ENCODE measurements at places on chromosomes 3 and 15.

- no peak for DNase-seq
Observed at GRCh38 chr3:31575448-31575847, 42.7 kb downstream of the STT3B start.

DNA sequence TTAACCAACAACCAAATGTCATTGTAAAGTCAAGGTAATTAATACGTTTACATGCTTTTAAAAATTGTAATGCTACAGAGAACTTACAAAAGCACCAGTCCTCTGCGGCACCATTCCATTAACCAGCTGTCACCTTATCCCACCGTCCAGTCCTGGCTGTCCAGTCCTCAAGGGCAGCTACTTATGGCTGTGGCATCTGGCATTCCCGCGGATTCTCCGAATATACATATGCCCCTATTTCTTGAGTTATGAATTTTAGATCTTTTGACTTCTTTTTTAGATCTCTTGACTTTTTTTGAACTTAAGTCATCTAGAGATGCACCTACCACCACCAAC lies 382 bp upstream of the POMGNT2 start:
- DNase-seq, result no peak

- DNase-seq, result no peak
Observed at GRCh38 chr3:187342255-187342654, 25.9 kb upstream of the RTP4 start.

DNA sequence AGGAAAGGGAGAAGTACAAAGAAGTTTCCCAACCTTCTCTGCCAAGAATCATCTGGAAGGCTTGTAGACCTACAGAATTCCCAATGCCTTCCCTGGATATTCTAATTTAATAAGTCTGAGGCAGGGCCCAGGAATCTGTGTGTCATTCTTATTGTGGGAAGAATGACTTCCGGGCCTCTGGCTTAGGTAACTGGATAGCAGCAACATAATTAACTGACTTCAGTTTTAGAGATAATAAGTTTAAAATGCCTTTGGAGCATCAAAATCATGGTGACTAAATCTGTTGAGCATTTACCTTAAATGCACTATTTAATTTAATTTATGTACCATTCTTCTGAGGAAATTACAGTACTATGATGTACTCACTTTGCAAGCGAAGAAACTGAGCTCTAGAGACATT lies 44.3 kb upstream of the TM4SF1 start:
- no peak for DNase-seq

GRCh38 chr3:82743196-82743595 lies 981.8 kb upstream of the GBE1 start:
- no peak for DNase-seq

- DNase-seq, result no peak
Observed at GRCh38 chr15:32029862-32030781, at the start of gene CHRNA7. Gene CHRNA7, plus strand, starts transcription at chr15:32030515. Its CDS starts 80 bp downstream, at chr15:32030595.

- DNase-seq, result no peak
Observed at GRCh38 chr3:13044496-13045240, 28.6 kb downstream of the IQSEC1 start.

DNA sequence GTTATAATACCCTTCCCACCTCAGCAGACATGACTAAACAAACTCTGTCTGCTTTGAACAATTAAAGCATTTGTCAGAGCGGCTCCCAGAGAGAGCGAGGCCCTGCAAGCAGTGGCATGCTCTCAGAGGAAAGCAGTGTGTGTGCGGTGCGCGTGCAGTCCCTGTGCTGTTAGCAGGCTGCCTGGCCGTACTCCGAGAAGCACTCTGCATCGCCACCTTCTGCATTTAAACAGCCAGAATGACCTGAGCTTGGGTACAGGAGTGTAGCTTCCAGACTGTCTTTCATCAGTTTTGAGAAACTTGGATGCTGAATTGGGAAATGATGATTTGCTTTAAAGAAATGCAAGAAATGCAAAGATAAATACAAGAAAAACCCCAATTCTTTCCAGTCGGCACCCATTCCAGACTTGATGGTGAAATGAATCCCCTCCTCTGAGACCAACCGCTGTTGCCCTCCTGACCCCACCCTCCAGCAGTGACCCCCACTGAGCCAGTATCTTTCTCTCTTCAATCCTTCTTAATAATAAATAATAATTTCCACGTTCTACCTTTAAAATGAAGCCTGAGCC lies 113.5 kb downstream of the VGLL4 start:
- peak; percentile 80 for DNase-seq

GRCh38 chr3:195171093-195171873 lies 99.7 kb downstream of the XXYLT1 start:
- no peak for DNase-seq

DNA sequence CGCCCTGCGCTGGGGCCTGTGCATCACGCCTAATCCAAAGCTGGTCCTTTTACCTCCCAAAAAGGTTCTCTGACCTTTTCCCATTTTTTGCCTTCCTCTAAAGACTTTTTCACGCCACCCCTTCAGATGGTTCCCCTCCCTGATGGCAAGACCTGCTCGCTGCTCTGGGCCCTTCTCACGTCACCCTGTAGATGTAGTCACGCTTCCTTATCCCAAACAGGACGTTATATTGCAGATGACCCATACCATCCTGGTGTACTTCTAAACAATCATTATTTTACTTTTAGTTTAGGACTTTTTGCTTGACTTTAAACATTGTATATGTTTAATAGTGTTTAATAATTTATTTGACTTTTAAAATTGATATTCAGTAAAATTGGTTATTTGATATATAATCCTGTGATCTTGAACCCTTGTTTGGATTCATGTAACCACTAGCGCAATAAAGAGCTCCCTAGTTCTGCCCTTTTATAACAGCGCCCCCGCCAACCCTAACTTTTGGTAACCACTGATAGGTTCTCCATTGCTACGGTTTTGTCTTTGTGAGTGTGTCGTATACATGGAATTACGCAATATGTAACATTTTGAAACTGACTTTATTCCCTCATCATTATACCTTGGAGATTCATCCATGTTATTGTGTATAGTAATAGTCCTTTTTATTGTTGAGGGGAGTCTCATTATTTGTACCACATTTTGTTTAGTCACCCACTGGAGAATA lies 159.0 kb upstream of the CHRNA7 start:
- no peak for DNase-seq

- DNase-seq, result no peak
Observed at GRCh38 chr3:31776016-31776415, 205.0 kb downstream of the OSBPL10 start.

- DNase-seq, result no peak
Observed at GRCh38 chr3:83453056-83453455, 1505.7 kb upstream of the CADM2 start.

- DNase-seq, result no peak
Observed at GRCh38 chr3:182241766-182242488, 530.2 kb downstream of the SOX2 start.

DNA sequence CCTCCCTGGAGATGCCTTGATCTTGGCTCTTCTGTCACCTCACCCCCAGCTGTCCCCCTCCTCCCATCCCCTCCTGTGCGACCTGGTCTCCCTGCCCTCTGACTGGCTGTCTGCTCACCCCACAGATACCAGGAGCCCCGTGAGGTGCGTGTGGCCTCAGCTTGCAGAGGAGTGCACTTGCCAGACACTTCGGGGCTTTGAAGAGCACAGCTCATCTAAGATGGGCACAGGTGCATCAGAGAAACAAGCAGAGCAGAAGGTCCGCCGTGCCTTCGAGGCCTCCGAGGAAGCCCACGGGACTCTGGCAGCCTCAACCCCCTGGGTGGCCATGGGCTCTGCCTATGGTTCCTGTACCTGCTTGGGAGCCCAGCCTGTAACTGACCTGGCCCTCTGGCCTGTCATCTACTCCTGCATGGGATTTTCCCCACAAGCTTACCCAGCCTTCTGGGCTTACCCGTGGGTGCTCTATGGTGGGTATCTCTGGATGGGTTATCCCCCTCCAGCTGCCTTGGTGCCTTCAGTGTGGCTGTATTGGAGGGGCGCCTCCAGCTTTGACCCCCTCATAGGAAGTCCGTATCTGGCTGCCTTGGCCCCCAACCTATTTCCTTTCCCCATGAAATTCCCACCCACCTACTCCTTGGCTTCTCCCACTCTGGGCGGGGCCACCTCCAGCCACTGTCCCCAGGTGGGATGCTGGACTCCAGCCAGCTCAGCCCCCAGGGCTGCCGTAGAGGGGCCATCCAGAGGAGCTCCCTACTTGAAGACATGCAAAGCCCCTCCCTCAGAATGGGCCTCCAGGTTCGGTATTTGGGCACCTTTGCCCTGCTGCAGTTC lies 3.8 kb downstream of the PRR23E start:
- DNase-seq, result no peak

GRCh38 chr3:12840591-12841148 lies 695 bp downstream of the RPL32 start:
- no peak for DNase-seq

DNA sequence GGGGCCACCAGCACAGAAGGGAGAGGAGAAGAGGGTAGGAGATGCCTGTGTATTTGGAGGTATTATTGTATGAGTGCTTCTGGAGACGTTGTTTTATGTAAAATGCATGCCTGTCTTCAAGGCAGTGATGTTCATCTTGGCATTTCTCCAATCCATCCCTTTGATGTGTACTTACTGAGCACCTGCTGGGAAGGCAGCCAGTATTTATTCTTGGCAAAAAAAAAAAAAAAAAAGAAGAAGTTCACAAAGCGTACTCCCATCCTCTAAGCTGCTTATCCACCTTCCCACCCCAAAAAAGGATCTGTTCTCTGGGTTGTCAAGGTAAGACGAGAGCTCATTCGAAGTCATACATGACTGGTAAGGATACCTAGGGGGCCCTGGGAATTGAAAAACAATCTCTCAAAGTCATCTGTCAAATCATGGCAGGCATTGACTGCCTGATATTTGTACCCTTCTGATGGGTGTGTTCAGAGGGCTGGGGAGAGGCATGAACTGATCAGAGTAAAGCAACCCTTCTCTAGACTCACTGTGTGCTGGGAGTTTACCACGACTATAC lies 30.0 kb upstream of the SLC6A1 start:
- no peak for DNase-seq

DNA sequence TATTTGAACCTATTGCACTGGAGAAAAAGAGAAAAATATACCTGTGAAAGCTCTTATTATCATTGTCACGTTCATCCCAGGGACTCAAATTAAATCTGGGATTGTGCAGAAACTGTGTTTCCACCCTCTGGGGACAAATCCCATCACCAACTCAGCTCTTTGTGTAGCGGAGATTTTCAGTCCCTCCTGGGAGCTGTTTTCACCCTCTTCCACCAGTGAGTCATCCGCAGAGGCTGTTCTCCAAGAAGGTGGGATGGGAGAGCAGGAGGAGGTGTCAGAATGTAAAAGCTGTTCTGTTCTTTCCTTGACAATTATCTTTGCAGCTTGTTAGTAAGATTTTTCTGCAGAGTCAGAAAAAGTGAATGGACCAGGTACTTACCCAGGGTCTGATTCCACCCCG lies 28.0 kb downstream of the SV2B start:
- no peak for DNase-seq
